ENCODE measurements at places on chromosomes 6 and 20.
A peak's percentile ranks its signal among the peaks of the same experiment; 100 is the strongest.

DNA sequence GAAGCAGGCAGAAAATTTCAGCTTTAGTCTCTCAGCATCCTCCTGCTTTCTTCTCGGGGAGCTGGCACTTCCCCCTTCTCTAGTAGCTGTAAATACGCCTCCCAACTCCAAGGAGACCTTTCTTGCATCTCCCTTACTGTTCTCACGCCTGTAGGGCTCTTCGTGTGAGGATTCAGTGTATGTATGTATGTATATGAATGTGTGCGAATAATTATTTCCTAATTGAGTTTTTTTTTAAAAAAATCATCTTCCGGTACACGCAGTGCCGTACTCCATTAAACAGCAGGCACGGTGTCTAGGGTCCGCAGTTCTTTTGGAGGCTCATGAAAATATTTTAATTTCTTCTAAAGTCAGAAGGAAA lies 85.4 kb downstream of the HFE start:
- DNase-seq: peak; percentile 59

- DNase-seq: no peak
These were observed 23.4 kb upstream of the PTGIS start for GRCh38 chr20:49591217-49591865.

DNA sequence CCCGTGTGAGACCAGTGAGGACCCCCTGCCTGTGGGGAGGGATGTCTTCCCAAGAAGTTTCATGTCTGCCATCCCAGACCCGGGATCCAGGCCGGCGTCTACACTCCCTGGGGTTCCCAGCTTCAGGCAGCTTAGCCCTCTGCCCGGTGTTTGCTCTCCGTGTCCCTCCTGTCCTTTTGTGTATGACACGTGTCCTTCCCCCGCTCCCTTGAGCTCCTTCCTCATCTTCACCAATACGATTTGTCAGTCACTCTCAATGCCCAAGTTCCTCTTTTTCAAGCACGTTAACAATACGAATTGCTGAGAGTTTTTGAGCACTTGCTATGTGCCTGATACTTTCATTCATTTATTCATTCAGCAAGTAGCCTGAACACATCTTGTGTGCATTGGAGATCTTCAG lies 115.6 kb upstream of the PTPN1 start:
- no peak for DNase-seq

DNA sequence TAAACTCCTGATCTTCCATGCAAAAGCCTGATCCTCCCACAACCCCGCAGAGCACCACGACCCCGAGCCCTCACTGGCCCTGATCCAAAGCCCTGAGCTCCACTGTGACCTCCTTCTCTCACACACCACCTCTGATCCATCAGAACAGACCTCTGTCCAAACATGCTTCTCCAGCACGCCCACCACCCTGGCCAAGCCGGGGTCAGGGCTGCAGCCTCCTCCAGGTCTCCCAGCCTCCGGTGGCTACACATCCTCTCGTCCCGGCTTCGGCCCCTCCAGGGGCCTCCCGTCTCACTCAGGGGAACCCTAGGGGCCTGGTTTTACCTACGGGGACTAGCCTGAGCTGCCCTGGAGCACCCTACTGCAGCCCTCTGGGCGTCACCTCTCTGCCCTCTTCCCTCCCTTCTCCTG lies 49.1 kb downstream of the FOXF2 start:
- no peak for DNase-seq

DNA sequence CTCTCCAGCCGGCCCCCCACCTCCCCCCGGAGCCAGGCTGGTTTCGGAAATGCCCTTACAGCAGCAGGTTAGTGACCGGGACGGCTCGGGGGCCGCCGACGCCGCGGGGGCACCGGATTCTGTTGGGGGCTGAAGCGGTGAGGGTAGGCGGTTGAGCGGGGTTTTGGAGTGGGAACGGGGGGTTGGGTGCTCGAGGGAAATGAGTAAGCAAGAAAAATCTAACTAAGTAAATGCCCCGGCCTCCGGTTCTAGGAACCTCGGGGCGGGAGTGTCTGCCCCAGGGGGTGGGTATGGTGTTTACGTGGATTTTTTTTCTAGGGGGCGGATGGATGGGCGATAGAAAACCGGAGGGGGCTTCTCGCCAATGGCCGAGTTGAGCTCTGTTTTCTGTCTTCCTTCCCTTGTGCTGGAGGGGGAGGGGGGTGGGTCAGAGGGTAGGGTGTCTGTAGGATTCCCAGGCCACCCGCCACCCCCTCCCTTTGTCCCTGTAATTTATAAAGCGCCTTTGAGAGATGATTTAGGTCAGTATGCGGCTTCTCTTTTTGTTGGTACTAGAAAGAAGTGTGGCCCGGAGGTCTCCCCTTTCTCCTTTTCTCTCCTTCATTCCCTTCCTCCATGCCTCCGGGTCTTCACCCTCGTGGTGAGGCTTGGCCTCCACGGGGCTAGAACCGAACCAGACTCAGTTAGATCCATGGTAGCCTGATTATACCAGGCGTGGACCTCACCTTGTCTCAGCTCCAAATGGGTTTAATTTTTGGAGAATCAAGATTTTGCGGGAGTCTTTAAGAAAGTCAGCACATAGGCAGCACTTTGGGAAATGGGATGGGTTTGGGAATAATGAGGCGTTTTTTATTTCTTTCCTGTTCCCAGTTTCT lies 2.3 kb downstream of the E2F3 start:
- peak; percentile 58 for DNase-seq

- no peak for DNase-seq
These were observed 1243.1 kb upstream of the ADGRB3 start for GRCh38 chr6:67391955-67392354.

DNA sequence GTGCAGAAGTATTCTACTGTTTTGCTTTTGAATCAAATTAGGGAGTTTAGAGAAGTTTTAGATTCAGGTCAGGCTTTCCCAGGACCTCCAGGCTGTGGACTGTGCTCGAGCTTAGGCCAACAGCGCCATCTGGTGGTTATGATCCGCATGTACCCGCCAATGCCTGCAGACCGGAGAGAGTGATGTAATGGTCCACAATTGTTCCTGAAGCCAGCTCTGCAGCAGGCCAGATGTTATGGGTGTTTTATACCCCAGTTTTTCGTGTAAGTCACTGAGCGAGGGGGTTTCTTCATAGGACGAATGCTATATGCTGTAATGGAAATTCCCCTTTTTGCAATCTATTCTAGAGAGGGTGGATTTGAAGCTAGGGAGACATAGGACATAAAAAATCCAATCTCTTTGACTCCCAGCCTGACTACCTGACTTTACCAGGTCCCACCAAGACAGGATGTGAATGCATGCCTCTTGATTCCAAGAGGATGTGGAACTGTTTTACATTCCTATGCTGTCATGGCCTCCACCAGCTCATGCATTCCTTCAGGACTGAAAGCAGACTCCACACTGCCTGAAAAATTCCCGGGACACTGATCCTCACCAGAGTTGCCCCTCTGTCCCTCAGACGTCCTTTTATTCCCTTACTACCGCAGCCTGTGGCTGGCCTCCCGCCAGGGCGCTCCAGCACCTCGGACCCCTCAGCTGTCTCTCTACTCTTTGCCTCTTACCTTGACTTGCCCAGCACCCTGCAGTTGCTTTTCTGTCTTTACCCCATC lies 41.2 kb upstream of the LY86 start:
- DNase-seq: peak; percentile 74

DNA sequence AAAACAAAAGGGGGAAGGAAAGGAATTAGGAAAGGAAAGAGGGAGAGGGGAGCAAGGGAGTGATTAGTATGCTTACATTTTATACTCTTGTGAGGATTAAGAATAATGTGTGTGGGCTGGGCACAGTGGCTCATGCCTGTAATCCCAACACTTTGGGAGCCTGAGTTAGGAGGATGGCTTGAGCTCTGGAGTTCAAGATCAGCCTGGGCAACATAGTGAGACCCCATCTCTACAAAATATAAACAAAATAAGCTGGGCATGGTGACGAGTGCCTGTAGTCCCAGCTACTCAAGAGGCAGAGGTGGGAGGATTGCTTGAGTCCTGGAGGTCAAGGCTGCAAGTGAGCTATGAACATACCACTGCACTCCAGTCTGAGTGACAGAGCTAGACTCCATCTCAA lies 47.0 kb downstream of the SHLD1 start:
- DNase-seq: no peak

GRCh38 chr20:51542571-51543421 lies at the start of gene NFATC2:
TSS of gene NFATC2 (minus strand) at chr20:51542719. CDS start at chr20:51542499, 220 bp downstream.
- peak; percentile 30 for DNase-seq

GRCh38 chr6:151494936-151495320 lies 1.1 kb downstream of the CCDC170 start:
- DNase-seq: no peak

GRCh38 chr6:147201885-147202515 lies 2.2 kb upstream of the STXBP5 start:
- no peak for DNase-seq

DNA sequence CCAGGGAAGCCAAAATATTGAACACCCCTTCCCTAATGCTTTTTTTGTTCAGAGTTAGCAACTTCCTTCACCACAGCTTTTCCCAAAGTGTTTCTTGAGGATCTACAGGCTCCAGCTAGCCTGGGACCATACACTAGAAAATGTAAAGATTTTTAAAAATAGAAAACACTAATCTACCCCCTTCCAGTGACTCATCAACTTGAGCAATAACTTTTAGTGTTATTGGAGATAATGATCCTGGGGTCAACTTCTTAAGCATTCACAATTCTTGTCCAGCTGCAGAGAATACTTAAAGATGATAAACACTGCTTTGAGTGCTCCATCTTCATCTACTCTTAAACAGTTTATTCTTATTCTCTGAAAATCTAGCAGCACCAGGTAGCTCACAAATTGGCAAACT lies 131.6 kb downstream of the COL9A1 start:
- no peak for DNase-seq

GRCh38 chr6:38789256-38789655 lies 74.1 kb downstream of the DNAH8 start:
- DNase-seq: no peak

DNA sequence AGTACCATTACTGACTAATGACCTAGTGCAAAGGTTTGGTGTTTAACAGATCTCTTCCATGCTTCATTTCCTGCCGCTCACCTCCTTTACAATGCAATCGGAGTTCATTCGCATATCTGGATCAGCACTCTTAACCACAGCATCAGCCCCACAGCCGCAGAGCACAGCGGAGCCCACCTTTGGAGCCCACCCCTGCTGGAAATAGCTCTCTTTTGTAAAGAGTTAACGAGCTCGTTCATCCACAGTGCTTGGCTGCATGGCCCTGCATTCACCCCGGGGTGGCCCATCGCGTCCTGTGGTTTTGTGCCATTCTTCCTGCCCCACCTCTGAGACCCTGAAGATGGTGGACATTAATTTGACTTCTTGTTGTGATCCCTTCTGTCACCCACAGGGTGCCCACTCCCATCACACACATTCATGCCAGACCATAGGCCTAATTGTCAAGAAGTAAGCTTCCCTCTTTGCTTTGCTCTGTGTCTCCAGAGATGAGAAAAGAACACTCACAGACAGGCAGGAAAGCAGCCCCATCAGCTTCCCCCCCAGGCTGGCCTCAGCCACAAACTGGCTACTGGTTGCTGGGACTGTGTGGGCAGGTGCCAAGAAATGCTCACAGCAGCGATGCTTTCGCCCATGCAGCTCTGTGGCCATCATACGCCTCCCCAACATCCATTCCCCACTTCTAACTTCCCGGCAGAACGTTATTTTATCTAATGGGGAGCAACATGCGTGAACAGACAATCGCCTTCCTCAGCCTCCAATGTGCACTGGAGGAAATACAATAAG lies 167.0 kb downstream of the LRFN2 start:
- no peak for DNase-seq

DNA sequence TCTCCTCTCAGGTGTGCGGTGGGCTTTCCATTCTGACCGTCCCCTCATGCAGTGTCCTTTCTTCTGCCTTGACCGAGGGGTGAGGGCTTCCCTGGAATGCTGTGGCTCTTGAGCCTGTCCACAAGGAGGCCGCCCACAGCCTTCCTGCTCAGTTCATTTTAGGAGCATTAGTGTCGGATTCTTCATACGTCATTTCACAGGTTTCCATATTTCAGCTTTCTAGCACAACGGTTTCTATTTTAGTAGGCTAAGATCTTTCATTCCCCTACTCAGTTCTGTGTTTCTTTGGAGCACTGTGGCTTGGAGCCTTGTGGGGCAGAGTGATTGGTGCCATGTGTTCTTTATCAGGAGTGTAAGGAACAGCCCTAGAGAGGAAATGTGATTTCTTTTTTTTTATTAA lies 5.5 kb downstream of the PPP1R3G start:
- DNase-seq: no peak

DNA sequence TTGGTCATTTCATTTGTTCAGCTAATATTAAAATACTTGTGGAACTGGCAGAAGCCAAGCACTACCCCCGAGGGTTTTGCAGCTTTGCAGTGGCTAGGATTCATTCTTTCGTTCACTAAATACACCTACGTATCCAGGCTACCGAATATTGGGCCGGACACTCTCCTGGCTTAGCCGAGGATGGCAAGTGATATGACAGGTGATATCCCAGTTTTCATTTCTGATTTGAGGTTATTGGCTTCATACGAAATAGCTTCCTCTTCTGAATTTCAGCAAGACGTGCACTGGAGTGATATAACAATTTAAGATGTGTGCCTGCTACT lies 536 bp upstream of the MTFR2 start:
- no peak for DNase-seq

GRCh38 chr6:87174078-87174579 lies 18.8 kb downstream of the ZNF292 start:
- DNase-seq: no peak

DNA sequence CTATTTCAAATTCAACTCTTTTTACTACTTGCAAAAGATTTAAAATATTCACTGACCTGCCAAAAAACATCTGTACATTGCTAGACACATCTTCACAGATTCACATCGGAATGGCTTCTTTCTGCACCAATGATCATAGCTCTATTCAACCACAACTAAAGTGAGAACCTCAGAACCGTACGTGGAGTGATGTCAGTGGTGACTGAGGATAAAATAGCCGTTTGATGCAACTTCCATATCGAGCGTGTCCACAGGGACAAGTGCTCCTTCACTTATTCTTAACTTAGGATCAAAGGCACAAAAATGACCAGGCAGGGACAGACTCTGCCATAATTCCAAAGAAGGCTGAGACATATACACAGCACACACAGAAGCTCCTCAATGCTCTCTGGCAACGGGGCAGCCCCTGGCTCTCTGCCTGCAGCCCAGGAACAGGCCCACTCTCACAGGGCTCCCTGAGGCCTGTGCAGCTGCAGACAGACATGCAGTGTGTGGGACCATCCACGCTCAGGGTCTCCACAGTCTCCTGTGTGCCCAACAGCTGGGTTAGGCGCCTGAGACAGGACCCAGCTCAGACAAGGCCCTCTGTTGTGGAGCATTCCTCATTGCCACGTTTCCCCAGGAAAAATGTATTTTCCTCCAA lies 22.8 kb downstream of the FYN start:
- DNase-seq: no peak

DNA sequence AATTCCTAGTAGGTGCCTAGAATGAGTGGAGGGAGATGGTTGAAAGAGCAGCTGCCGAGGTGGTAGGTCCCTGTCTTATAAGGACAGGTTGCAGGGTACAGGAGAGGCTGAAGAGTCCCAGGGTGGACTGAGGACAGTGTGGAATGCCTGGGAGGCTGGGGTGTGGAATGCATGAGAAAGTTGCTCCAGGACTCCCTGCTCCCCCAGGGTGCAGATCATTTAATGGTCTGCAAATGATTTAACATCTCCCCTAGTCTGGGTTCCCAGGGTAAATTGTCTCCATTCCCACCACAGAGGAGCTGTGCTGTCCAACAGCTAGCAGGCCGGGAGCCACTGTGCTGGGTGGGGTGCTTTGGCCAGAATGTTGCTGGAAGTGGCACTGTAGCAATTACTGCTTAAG lies 76.0 kb downstream of the CD83 start:
- no peak for DNase-seq

GRCh38 chr20:13008761-13009681 lies at the start of gene SPTLC3:
TSS of gene SPTLC3 (plus strand) at chr20:13008972. CDS start at chr20:13009268, 296 bp downstream.
- no peak for DNase-seq
